ENCODE measurements at places on chromosomes 5 and 9.

GRCh38 chr9:90870621-90871326, 69.2 kb downstream of the SYK start:
- DNase-seq: no peak

DNA sequence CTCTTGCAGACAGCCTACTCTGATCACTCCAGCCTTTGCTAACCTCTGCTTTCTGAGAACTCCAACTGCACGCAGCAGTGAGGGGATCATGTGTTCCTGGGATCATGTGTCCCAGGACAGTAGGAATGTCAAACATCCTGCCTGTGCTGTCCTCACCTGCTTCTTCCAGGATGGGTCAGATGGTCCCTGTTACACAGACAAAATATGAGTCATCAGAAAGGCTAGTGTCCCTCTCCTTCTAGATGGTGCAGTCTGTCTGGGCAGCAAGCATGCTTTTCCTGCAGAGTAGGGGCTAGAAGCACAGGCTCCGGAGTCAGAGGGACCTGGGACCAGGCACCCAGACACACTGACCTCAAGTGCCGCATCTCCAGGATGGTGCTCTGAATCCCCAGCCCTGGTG, 20.1 kb upstream of the SLC25A48 start:
- DNase-seq: no peak

DNA sequence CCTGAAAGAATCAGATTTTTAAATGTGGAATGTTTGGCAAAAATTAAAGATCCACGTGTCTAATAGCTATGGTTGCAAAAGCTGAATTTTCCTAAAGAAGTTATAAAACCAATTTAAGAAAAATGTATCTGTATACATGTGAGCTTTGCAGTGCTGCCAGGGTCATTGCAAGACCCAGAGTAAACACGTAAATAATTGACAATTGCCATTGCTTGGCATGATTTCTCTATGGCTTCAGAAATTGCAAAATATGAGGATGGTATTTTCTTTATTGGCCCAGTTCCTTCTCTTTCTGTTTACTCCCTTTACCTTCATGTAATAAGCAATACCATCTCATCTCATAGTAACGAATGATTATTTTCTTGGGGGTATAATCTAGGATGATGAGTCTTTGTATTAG, 123.9 kb downstream of the ERCC6L2 start:
- DNase-seq: no peak

DNA sequence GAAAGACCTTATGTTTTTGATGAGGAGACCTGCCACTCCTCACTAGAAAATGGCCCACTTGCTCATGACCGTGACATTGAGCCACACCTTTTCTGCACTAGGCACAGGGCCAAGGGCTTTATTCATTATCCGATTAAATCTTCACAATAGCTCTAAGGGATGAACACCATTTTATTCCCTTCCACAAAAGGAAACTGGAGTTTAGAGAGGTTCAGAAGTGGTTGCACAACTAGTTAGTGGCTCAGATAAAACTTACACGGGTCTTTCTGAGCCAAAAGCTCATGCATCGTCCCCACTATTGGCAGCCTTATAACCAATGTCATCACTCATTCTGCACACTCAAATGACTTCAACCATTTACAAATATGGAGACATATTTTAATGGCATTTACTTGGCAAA, 39.4 kb downstream of the SUSD1 start:
- no peak for DNase-seq

- DNase-seq: no peak
Observed at GRCh38 chr9:111193095-111193494, 136.9 kb downstream of the OR2K2 start.

DNA sequence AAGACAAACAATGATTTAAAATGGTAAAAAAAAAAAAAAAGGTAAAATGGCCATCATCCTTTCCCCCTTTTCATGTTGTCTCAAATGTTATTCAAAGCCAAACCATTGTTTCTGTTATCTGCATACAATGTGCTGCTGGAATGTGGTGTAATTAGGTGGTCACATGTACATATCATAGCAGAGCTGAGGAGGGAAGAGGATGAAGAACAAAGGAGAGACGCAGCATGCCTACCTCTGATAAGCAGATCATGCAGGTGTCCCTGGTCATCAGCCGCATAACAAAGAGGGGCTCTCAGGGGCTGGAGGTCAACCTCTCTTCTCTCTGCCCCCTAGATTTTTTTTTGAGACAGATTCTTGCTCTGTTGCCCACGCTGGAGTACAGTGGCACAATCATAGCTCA, 141.0 kb downstream of the CARTPT start:
- DNase-seq: no peak

Data from activated T-helper 1 cell treated with Interleukin-2 at 50 U/mL for 16 hours (primary cell).